ENCODE measurements at places on chromosomes 2 and 18.

- DNase-seq = no peak
These were observed 29.2 kb downstream of the GPC1 start for GRCh38 chr2:240464514-240465241.

- no peak for DNase-seq
These were observed 262.7 kb downstream of the CYRIA start for GRCh38 chr2:16402891-16403290.

DNA sequence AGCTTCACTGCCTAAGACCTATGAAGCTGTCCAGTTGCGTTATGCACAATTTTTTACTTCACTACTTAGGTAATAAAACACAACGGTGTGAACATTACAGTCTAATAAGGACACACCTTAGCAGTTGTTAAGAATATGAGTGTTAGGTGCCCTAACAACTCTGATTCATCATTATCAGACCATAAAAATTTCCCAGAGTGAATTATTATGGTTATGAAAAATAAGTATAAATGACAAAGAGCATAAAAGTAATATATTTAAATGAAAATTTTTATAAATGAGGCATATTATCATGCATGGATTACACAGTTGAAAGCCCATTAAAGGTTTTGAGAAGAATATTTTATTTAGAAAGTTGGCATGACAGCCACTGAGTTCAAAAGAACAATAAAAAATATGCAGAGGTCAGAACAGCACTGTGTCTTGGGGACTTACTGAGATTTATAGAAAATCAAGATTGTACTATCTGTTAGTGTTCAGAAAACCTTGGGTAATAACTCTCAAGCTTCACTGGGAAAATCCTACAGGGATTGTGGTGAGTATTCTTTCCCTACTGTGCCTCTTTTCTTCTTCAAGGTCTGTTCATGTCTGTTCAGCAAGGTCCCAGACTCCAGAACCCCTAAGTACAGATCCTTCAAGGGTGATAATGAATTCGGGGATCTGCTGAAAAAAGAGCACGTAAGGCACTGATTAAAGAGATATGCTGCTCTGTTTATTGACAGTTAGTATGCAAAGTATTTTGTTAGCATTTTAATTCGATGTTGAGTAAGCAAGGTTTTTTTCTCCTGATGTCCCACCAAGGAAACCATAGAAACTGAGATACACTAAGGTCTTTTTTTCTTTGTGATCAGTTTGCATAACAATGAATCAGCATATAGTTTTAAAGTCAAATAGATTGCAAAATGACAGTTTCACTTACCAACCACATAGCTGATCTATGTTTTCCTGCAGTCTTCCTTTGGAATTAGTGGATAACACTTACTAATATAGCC, 250.0 kb downstream of the DSEL start:
- DNase-seq = no peak

DNA sequence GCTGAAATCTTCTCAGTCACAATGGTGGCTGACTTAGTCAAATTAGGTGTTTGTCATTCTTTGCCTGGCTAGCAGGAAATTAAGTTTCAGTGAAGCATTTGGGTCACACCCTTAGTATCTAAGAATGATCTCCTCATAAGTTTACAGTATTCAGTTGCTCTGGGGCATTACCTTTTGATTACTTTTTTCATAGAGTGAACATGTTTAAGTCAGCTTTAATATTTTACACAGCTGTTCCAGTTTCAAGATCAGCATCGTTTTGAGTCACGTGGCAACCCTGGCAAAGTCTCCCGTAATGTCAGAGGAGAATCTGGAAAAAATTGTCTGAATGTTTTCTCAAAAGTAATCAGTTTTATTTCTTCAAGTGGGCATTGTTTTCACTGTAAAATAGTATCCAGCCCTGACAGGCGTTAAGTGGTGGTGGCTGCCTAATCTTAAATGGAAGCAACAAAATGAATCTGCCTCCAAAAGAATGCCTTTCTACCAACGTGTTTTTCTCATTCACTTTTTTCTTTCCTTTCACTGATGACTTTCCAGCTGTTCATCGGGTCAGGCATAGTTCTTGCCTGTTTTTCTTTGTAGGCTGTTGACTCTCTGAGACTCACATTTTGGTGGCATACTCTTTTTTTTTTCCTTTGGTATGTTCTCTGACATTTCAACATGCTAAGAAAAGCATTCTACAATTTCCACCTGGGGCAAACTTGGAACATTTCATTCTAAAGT, 319.6 kb upstream of the TCF4 start:
- DNase-seq = no peak

- DNase-seq = no peak
These were observed 47.8 kb downstream of the SLC9A4 start for GRCh38 chr2:102520801-102521200.

- no peak for DNase-seq
These were observed 28.2 kb downstream of the CCDC102B start for GRCh38 chr18:68826121-68826520.

GRCh38 chr2:218605432-218605831, 2.3 kb upstream of the PLCD4 start:
- DNase-seq = no peak

- DNase-seq = no peak
These were observed 5.8 kb upstream of the RTN4 start for GRCh38 chr2:55056024-55056521.

DNA sequence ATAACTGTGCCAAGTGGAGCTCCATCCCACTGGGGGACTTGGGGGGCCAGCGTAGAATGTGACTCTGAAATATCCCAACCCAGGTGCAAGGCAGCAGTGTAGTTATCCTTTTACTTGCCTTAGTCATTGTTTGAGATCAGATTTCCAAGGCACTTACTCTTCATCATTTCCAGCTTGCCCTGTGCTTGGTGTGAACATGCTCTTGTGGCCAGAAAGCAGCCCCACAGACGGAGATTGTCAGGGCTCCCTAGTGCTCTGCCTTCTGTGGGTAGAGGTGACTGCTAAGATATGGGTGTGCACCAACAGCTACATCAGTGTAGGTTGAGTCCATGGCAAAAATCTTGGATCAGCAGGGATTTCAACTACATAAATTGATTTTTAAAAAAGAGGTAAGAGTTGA, 2010.0 kb upstream of the PIK3C3 start:
- DNase-seq = no peak

DNA sequence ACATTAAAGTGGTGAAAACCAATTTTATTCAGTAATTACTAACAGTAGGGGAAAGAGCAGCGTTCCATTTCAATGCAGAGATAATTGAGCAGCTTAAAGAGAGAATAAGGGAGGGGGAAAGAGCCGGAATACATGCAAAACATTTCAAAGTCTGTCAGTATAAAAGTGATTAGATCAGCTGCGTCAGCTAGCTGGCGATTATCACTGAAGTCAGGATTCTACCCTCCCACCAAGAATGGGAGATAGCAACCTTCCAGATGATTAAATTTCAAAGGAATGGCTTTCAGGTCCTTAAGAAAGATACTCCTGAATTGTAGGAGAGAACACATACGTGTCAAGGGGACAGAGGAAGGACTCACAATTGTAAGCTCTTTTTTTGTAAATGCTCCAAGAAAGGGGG, 2.7 kb upstream of the ZC3H6 start:
- no peak for DNase-seq

DNA sequence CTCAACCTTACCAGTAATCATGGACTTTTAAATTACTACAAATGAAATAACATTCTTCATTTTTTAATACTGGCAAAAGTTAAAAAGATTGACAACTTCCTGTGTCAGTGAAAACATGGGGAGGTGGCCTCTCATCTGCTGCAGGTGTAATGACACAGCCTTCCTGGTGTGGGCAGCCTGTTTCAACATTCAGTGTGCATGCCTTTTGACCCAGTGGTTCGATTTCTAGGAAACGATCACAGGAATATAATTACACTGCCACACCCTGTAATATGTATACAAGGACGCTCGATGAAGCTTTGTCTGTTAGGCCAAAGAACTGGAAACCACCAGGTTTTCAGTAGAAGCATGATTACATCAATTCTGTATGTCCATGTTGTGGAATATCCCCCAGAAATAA, 68.7 kb downstream of the MTHFD2 start:
- no peak for DNase-seq

DNA sequence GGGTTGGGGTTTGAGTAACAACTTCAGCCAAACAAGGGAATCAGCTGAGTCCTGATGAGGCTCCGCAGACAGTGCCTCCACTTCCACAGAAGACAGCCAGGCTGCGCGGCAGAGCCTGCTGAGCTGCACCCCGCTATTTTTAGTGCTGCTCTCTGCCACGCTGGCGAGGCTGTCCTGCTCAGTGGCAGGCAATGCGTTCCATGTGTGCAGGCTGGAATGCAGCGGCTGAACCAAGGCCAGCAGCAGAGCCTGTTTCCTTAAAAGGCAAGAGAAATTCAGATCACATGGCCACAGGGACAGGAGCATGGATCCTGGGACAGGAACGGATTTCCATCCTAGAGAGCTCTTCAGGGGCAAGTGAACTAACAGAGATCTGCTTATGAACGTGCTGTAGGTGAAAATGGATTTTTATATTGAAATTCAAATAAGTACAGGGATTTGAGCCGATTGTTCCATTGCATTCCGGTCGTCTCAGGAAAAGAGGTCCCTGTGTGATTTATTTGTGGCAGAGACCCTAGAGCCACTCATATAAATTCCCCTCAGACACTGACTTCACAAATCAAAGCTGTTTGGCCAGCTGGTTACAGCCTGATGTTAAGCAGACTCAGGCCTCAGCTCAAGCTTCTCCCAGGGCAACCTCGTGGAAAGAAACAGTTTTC, 98.7 kb downstream of the COL6A3 start:
- no peak for DNase-seq

DNA sequence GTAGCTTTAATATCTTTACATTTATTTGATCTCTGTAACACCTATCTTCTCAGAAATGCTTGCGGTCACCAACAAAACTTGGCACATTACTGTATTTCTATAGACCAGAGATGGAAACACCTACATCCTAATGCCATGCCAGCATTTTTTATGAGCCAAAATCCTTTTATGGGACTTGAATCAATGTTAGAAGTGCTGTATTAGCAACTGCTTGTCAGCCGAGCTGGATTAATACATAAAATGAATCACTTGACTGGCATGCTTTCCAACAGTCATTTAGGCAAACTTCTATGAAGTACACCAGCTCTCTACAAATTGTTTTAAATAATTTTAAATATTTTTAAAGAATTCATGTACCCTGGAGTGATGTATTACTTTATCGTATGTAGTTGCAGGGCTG, 272.9 kb upstream of the NRP2 start:
- no peak for DNase-seq

- DNase-seq = no peak
These were observed 60.2 kb upstream of the ATP5MC3 start for GRCh38 chr2:175241691-175242090.

Data from RWPE2 (cell line).